Hepatocyte (in vitro differentiated cells): ENCODE measurements at places on chromosomes 6 and 20.
A peak's percentile ranks its signal among the peaks of the same experiment; 100 is the strongest.

DNA sequence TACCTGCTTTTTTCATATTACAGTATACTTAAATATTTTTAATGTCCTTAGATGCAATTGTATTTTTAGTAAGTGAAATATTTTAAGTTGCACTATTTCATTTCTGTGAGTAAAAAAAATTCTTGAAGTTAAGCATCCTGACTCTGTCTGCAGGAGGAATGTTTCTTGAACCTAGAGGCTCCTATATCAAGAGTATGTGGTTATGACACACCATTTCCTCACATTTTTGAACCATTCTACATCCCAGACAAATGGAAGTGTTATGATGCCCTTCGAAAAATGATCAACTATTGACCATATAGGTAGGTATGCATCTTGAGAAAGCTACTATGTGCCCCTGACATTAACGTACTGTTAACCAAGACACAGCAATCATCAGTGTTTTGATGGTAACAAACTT lies 237.0 kb downstream of the BCKDHB start:
- no peak for DNase-seq
- no peaks in the 10 kb centered on the region for H3K27me3 ChIP-seq
- no peak overlapping the region for H3K4me3 ChIP-seq
- no peaks in the 10 kb centered on the region for H3K4me1 ChIP-seq
- H3K27ac ChIP-seq = no peak overlapping the region

GRCh38 chr20:12482661-12483060 lies 526.1 kb upstream of the SPTLC3 start:
- peak; percentile 15 for DNase-seq
- no peak overlapping the region for H3K27ac ChIP-seq
- no peaks in the 10 kb centered on the region for H3K27me3 ChIP-seq
- H3K36me3 ChIP-seq = no peaks in the 10 kb centered on the region
- no peaks in the 10 kb centered on the region for H3K4me1 ChIP-seq

DNA sequence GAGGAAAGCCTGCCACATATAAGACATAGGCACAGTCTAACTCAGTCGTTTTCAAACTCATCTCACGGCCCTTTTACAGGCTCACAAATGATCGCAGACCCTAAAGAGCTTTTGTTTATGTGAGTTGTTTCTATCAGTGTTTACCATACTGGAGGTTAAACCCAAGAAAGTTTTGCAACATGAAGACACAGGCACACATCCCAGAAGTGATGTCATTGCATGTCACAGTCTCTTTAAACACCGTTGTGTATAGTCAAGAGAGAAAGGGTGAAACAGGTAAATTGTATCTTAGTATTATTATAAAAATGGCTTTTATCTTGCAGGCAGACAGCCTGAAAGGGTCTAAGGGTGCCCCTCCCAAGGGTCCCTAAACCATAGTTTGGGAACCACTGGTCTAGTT lies 96.7 kb downstream of the BACH2 start:
- H3K27me3 ChIP-seq = no peaks in the 10 kb centered on the region
- no peak for DNase-seq
- H3K36me3 ChIP-seq = no peaks in the 10 kb centered on the region
- H3K4me1 ChIP-seq = peaks cover 17% of the 10 kb centered on the region

GRCh38 chr6:106223300-106223930 lies 102.1 kb downstream of the ATG5 start:
- no peak overlapping the region for H3K27ac ChIP-seq
- H3K36me3 ChIP-seq = no peaks in the 10 kb centered on the region
- no peak overlapping the region for H3K4me3 ChIP-seq
- peak; percentile 81 for DNase-seq
- H3K4me1 ChIP-seq = no peaks in the 10 kb centered on the region
- H3K27me3 ChIP-seq = no peaks in the 10 kb centered on the region
